Heart right ventricle (tissue), 16 donors: ENCODE measurements at places on chromosomes 11 and 22. TPM values are rescaled to one million over a fixed set of nuclear protein-coding genes. Genes with fewer than 3 reads are reported as not detected.

DNA sequence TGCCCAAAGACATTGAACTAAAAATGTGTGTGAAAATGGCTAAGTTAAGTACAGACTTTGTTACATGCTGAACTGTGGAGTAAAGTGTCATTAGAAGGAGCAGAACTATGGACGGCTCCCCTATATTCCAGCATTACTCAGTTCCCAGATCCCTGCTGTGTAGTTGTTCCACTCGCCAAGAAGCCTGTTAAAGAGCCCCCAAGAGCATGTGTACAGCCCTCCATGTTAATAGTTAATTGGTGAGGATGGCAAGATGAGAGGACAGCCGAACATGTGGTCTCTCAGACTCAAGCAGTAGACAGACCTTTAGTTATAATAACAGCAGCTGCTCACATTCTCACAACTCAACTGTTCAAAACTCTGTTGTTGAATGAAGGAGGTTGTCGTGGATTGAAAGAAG, 127.4 kb downstream of the ELP4 start:
- no peak overlapping the region for H3K4me3 ChIP-seq
- peaks cover 5% of the 10 kb centered on the region for H3K4me1 ChIP-seq
- peaks cover 2% of the 10 kb centered on the region for H3K36me3 ChIP-seq
- no peaks in the 10 kb centered on the region for H3K27me3 ChIP-seq

DNA sequence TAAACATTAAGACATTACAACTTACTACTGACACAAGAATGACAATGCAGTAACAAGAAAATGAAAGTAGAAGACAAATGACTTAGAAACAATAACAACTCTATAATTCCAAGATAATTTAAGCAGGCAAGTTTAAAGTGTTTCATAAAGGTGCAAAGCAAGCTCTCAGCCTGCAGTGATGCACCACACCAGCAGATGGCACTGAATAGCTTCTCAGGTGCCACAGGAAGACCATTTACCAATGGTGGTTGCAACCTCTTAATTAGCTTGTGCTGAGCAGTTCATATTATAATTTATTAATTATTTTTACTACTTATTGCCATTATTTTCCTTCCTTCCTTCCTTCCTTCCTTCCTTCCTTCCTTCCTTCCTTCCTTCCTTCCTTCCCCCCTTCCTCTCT, 60.6 kb downstream of the NXPE2 start:
- peak; percentile 16 for DNase-seq
- H3K27ac ChIP-seq, result no peak overlapping the region
- no peaks in the 10 kb centered on the region for H3K27me3 ChIP-seq
- H3K4me3 ChIP-seq, result no peak overlapping the region
- no peaks in the 10 kb centered on the region for H3K36me3 ChIP-seq

DNA sequence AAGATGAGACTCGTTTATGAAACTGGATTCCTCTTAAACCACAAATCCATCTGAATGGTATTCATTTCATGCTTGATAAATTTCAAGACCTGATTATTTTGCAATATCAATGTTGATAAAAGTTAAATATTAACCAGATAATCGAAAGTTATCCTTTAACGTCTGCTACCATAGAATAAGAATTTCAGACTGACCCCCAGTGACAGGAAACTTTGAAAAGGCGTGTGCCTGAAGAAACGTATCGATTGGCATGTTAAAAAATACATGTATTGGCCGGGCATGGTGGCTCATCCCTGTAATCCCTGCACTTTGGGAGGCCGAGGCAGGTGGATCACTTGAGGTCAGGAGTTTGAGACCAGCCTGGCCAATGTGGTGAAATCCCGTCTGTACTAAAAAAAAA, 13.9 kb downstream of the SCGB1A1 start:
- H3K27me3 ChIP-seq, result no peaks in the 10 kb centered on the region
- H3K27ac ChIP-seq, result no peak overlapping the region
- no peaks in the 10 kb centered on the region for H3K36me3 ChIP-seq

- peak; percentile 74 for DNase-seq
- H3K36me3 ChIP-seq, result no peaks in the 10 kb centered on the region
- peaks cover 4% of the 10 kb centered on the region for H3K27me3 ChIP-seq
- peaks cover 18% of the 10 kb centered on the region for H3K4me1 ChIP-seq
Observed at GRCh38 chr11:123405123-123405592, 24.9 kb upstream of the GRAMD1B start.

GRCh38 chr11:45684440-45684839, 19.0 kb upstream of the CHST1 start:
- H3K4me3 ChIP-seq, result no peak overlapping the region
- H3K27ac ChIP-seq, result no peak overlapping the region
- no peaks in the 10 kb centered on the region for H3K4me1 ChIP-seq
- DNase-seq, result no peak

DNA sequence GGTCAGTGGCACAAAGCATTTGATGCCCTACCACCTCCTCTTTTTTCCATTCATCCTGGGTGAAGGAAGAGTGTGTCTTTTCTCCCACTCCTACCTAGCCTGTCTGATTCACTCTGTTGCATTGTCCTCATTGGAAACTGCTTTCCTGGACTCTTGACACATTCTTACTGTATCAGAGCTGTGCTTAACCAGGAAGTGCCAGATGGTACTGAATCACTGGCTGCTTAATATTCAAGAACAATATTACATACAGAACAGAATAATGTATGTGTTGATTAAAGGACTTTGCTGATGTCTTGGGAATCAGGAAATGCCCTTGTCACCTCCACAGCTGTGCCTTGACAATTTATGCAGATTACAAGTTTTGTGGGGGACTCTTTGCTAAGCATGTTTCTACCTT, 44.4 kb downstream of the SVIP start:
- no peaks in the 10 kb centered on the region for H3K36me3 ChIP-seq
- peaks cover 4% of the 10 kb centered on the region for H3K4me1 ChIP-seq
- DNase-seq, result no peak
- H3K4me3 ChIP-seq, result no peak overlapping the region

DNA sequence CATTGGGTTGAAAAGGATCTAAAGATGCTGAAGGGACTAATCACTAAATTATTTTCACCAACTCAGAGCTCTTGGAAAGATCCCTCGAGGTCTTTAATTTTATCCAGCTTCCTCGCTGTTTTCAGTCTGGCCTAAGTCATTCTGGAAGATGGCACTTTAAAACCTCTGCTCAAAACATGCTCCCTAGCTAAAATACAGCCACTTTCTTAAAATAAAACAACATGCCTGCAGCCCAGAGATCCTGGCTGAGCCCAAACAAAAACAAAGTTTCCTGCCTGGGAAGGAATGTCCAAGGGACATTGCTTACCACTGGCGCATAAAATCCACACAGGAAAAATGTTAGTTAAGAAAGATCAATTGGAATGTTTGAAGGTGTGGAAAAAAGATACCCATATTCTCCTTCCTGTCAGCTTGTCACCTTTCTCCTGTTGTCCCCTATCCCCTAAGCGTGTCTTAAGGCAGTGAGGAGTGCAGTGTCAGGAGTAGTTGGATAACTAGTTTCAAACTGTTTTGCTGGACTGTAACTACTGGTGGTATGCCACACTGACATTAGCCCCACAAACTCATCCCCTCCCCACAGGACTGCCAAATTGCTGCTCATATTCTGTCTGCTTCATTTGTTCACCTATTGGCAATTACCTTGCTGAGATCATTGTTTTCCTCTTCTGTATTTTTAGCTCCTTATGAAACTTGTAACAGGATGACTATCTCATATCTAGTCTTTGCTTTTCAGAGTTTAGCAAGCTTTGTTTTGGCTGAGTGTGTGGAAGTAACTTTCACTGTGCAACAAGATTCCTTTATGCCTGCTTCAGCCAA, 108.3 kb upstream of the SESN3 start:
- H3K4me1 ChIP-seq, result peaks cover 37% of the 10 kb centered on the region
- no peak overlapping the region for H3K4me3 ChIP-seq
- no peaks in the 10 kb centered on the region for H3K36me3 ChIP-seq
- no peak for DNase-seq

DNA sequence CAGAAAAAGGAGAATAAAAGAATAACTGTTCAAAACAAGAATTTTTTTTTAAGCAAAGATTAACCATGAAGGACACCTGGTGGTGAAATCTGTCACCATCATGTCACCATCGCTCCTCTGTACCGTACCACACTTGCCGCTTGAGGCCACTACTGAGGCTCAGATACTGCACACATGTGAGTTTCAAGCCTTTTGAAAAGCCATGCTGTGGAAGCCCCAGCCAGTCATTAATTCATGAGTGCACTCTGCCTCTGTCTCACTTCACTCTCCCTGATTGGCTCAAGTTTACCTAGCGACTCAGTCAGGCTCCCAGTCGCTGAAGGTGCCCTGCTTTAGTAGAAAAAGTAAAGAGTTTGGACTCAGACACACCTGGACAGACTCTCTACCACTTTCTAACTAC, 6.6 kb upstream of the MS4A12 start:
- H3K4me3 ChIP-seq, result no peak overlapping the region
- H3K36me3 ChIP-seq, result no peaks in the 10 kb centered on the region
- no peak overlapping the region for H3K27ac ChIP-seq
- no peak for DNase-seq
- H3K4me1 ChIP-seq, result no peaks in the 10 kb centered on the region

GRCh38 chr11:24060125-24060524, 436.7 kb upstream of the LUZP2 start:
- no peaks in the 10 kb centered on the region for H3K27me3 ChIP-seq
- H3K4me1 ChIP-seq, result no peaks in the 10 kb centered on the region
- no peak overlapping the region for H3K4me3 ChIP-seq
- DNase-seq, result no peak
- H3K36me3 ChIP-seq, result no peaks in the 10 kb centered on the region

DNA sequence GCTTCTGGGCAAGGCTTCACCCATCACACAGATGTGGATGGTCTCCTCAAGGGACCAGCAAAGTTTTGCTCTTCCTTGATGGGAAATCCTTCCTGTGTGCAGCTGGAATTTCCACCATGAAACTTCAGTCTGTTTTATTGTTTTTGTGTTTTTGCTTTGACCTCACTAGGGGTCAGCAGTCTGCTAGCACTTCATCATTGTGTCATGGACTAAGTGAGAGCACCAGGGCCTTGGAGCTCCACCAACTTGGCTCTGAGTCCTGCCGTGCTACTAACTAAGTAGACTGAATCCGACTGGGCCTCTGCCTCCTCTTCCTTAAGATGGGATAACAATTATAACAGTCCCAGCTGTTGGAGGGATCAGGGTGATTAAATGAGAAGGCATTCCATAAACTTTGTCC, 305.8 kb upstream of the NCAM1 start:
- H3K4me1 ChIP-seq, result peaks cover 18% of the 10 kb centered on the region
- H3K36me3 ChIP-seq, result no peaks in the 10 kb centered on the region
- peak; percentile 74 for DNase-seq
- H3K27me3 ChIP-seq, result no peaks in the 10 kb centered on the region

GRCh38 chr11:22433094-22433455, 94.9 kb downstream of the SLC17A6 start:
- no peaks in the 10 kb centered on the region for H3K27me3 ChIP-seq
- peaks cover 4% of the 10 kb centered on the region for H3K4me1 ChIP-seq
- H3K27ac ChIP-seq, result peak overlapping the region; percentile 71
- peak overlapping the region; percentile 53 for H3K4me3 ChIP-seq

- H3K27ac ChIP-seq, result no peak overlapping the region
- no peaks in the 10 kb centered on the region for H3K36me3 ChIP-seq
- peaks cover 1% of the 10 kb centered on the region for H3K4me1 ChIP-seq
- DNase-seq, result no peak
- no peaks in the 10 kb centered on the region for H3K27me3 ChIP-seq
Observed at GRCh38 chr11:475941-476340, 25.9 kb downstream of the PTDSS2 start.

GRCh38 chr22:46528121-46528610, 9.3 kb downstream of the CELSR1 start:
- no peaks in the 10 kb centered on the region for H3K27me3 ChIP-seq
- H3K27ac ChIP-seq, result no peak overlapping the region
- no peaks in the 10 kb centered on the region for H3K4me1 ChIP-seq
- no peaks in the 10 kb centered on the region for H3K36me3 ChIP-seq
- no peak overlapping the region for H3K4me3 ChIP-seq

DNA sequence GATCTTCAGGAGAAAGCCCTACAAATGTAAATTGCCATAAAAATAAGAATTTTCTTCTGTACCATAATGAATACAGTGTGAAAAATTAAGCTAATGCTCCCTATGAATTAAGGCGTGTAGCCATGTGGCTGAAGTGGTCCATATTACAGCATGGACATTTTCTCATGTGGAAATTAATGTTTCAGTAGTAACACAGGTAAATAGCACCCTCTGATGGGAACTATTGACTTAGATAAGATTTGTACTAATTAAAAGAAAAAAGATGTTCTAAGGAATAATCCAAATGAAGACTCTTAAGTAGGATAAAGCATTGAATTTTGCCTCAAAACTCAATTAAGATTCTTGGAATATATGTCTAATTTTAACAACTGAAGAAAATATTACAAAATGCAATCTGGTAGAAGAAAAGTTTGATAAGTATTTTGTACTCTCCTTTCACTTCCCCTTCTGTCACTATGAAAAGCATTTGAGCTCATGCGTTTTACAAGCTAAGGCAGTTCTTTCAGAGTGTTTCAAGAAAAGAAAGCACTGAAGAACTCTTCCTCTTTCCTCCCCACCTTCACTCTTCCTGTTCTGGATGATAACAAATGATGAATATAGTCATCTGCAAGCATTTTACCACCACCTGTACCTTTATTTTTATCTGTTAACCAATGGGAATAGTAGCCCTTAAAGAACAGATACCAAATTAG, 9.9 kb upstream of the OR8D2 start:
- DNase-seq, result no peak
- no peaks in the 10 kb centered on the region for H3K36me3 ChIP-seq
- peaks cover 17% of the 10 kb centered on the region for H3K4me1 ChIP-seq
- H3K27me3 ChIP-seq, result peaks cover 5% of the 10 kb centered on the region

DNA sequence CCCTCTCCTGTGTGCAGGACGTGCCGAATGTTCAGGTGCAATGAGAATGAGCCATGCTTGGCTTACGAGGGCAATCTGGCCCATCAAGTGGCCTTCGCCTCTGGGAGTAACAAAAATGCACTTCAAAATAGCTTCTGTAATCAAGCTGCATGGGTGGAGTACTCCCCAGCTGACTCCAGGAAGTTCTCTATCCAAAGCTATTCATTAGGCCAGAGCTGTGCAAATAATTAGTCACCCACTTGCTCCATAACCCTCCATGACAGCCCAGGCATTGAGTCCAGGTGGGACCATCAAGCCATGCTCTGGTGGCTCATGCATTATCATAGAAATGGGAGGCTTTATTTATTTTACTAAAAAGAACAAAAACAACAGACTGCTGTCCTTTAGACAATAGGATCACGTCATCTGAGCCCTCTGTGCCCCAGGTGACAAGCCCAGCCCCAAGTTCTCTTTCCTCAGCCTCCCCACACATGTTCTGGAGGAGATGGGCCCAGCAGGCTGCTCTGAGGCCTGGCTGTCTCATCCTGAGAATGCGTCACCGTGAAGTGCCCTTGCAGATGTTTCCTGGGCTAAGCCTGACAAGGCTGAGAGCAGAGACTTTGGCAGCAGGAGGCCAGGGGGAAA, 244.7 kb downstream of the ETS1 start:
- DNase-seq, result peak; percentile 30
- peak overlapping the region; percentile 74 for H3K27ac ChIP-seq
- no peaks in the 10 kb centered on the region for H3K27me3 ChIP-seq
- H3K4me3 ChIP-seq, result no peak overlapping the region
- H3K36me3 ChIP-seq, result no peaks in the 10 kb centered on the region

Gene ACR
- total RNA-seq, result 0.50 TPM

Gene TNNI2
- not detected for total RNA-seq

Gene HBG1
- total RNA-seq, result not detected

Gene ADM2
- not detected for total RNA-seq
